HS-27A (cell line): ENCODE measurements at places on chromosomes 3 and 15.

DNA sequence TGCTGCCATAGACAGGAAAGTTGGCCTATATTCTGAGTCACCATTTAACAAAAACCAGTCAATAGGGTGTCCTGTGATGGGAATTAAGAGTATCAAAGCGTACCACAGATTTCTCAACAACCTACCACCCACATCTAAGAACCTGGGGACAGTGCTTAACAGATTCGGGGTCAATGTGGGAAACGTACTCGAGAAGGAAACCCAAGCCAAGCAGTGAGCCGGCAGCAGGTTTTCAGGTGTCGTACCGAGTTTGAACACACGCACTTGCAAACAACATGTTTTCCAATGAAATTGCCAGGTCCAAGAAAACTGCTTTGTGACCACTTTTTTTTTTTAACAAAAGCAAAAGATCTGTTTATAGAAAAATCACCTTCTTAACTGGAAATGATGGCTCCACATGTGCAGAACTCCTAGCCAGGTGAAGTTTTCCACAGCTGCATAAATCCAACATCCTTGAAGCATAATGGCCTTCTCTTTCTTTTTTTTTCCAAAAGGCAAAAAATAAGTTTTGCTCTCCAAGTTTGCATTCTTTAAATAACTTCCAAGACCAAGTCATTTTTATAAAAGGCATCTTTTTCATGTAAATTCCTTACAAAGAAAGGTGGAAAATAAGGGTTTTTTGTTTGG lies 45.7 kb downstream of the ADAMTS17 start:
- no peak for DNase-seq

DNA sequence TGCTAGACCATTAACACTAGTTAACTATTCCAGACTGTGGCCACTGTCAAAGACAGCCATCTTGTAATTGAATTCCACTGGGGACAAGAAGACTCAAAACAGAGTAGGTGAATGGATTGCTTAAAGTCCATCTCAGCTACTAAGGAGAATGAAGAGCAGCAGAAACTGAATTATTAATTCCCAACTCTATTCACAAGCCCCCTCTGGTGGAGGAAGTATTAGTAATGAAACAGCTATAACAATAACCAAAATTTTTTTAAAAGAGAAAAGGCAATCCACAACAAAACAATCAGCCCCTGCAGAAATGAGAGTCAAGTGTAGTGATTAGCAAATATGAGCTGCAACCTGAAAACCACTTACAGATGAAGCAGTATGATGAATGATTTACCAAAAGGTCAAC lies 302.8 kb downstream of the FHIT start:
- DNase-seq = no peak

DNA sequence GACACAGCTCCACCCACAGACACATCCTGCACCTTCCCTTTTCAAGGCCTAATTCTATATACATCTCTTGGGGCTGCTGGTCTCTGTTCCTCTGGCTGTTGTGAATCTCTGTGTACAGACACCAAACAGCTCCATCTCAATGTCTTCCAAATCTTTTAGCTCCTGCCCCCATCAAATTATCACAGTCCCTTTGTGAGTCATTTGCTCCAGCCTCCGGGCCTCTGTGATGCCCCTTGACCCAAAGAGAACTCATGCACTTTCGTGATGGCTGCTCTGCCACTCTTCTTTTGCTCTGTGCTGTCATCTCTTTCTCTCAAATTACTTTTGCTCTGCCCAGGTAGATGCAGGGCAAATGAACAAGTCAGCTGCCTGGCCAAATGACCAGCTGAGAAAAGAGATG lies 369.0 kb upstream of the CDIN1 start:
- DNase-seq = no peak

- DNase-seq = no peak
Measured at GRCh38 chr15:28963711-28964081, 77.9 kb downstream of the APBA2 start.

- no peak for DNase-seq
Measured at GRCh38 chr15:67775250-67775649, 50.1 kb upstream of the SKOR1 start.

GRCh38 chr15:62854420-62855084 lies 188.0 kb upstream of the TPM1 start:
- no peak for DNase-seq

DNA sequence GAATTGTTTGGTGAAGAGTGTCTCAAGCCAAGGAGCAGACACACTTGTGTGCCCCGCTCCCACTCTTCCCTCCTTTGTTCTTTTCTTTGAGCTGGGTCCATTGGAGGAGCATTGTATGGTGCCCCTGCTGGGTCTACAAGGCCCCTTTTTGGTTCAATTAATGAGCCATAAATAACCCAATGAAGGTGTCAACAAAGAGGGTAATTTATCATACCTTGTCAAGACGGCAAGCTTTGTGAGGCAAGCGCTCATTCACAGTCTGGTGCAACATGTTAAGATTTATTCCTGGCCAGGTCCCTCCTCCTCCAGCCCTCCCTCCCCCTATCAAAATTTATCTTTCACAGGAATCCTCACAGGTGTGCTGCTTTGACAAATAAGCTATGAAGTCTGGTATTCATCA lies 300.1 kb downstream of the RORA start:
- no peak for DNase-seq

DNA sequence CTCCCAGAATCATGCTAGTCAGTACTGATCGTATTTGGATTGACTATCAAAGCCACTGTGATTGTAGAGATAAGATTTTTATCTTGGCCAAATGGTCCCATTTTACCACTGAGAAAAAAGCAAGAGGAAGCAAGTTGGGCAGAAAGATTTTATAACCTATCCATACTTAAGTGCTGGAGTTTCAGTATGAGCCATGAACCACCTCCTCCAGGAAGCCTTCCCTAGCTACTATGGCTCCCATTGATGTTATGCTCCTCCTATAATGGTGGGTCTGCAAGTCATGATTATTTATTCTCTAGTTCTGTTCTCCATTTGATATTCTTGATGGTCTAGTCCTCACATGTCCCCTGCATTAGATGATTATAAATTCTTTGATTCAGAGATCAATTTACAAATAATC lies 6.6 kb downstream of the MEGF11 start:
- no peak for DNase-seq

GRCh38 chr15:71202712-71203111 lies 87.4 kb downstream of the THSD4 start:
- DNase-seq = no peak

DNA sequence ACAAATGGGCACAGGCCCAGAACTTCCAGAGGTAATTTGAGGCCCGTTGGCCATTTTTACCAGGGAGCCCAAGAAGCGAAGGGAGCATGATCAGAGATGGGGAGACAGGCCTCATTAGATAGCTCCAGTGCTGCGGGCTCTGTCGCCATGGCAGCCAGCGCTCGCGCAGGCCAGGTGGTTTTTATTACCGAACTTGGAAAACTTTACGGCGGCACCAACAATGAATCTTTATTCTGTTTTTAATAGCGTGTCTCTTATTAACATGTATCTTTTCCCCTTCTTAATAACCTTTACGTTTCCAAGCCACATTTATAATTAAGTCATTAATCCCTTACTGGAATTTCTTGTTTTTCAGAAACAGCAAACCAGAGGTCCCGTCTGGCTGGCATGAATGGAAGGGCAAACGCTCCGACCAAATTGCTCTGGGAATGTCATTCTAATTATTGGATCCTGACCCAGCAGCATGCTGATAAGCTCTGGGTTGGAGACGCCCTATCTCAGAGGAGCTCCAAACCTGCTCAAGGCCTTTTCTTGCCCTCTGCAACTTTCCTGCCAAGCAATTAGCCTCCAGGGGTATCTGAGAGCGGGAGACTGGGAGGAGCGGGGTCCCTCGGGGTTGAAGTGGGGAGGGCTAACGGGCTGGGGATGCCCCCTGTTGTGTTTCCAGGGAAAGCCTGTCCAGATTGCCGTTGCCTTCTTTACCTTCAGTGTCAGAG lies 256.4 kb downstream of the TLE3 start:
- no peak for DNase-seq

GRCh38 chr15:32956711-32957110 lies 237.8 kb downstream of the FMN1 start:
- no peak for DNase-seq

GRCh38 chr3:24400015-24400414 lies 94.6 kb downstream of the THRB start:
- DNase-seq = no peak

- DNase-seq = no peak
Measured at GRCh38 chr3:176927706-176928581, 269.3 kb downstream of the TBL1XR1 start.

DNA sequence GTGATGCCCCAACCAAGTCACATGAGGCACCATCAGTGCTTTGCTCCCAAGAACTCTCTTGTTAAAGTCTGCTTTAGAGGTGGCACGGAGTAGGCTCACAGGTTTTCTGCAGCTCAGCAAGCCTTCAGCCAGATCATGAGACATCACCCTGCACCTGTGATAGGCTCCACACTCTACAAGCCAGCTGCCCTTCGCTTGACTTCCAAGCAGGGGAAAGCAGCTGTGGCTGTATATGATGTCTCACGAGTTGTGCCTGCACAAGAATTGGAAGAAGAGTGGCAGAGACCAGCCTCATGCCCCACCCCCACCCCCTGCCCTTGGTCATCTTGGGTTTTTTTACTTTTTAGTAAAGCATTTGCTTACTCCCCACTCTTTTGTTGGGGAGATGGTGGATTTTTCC lies 22.5 kb downstream of the MRPS11 start:
- no peak for DNase-seq

DNA sequence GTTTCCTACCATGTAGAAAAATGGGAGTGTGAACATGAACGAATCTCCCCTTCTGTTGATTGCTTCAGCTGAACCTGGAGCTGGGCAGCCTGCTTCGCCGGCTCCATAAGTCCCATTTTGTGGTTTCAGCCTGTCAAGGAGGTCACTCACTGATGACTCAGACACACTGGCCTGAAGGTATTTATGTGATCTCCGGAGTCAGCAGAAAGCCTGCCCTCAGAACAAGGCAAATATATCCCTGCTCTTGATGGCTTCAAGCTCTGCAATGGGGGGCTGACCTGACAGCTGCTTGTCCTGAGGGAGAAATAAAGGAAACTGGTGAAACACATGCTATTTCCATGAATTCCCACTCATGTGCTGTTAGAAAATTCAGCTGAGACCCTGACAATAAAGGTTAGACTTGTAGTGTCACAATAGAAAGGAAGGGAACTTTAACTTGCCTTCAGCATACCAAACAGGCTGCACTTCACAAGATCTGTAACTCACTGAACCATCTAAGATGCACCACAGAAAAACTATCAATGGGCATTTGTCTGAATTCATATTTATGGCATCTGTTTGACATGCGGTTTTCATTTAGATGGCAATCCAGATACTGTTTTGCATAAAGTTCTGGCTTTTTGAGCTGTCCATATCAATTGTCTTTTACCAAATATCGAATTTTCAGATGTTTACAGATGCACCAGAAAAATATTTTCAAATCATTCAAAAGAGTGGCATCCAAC lies 282.0 kb upstream of the VEPH1 start:
- DNase-seq = peak; percentile 75

GRCh38 chr3:146575636-146576035 lies 29.5 kb downstream of the PLSCR5 start:
- DNase-seq = no peak

- no peak for DNase-seq
Measured at GRCh38 chr3:145383416-145383815, 777.6 kb downstream of the PLOD2 start.

DNA sequence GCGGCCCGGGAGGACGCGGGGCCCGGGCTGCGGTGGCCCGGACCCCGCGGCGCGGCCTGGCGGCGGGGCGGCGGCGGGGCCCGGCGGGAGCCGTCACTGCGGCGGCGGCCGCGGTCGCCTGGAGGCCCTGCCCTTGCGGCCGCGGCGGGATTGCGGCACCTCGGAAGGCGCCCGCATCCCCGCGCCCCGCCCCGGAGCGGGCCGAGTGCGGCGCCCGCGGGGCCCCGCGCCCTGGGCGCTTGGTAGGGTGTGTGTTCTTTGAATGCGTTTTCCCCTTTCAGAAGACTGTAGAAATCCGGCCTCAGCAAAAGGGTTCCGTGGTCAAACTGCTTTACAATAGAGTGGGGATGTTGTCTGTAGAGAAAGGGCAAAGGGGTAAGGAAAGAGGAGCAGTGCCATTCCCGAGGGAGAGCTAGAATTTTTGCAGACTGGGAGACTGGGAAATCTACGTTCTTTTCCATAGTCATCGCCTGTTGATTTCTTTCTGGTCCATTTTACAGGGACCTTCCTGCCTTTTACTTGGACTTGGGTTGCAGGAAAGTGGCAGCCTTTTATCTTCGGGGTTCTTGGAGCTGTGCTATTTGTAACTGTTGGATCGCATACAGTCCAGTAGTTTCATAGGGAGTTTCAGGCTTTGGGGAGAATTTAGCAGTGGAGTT lies 630 bp downstream of the SNRK start:
- peak; percentile 19 for DNase-seq

- no peak for DNase-seq
Measured at GRCh38 chr3:167785790-167786189, 50.3 kb downstream of the SERPINI1 start.

DNA sequence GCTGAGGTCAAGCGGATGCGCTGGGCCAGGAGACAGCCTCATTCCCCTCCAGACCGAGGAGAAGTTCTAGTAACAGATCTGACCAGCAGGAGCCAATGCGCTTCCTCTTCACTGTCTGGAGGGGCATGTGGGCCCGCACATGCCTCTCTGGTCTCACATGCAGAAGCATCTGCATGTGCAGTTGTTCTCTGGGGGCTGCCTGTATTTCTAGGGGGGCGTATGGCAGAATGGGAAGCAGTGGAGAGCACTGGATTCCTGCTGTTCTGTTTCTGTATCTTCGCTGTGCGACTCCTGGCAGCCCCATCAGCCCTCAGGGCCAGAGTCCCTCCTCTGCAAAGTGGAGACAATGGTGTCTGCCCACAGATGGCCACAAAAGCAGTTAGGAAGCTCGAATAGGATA lies 170.4 kb upstream of the IQSEC1 start:
- no peak for DNase-seq

- no peak for DNase-seq
Measured at GRCh38 chr3:25094932-25095685, 333.0 kb upstream of the RARB start.

- DNase-seq = no peak
Measured at GRCh38 chr15:59236394-59236793, 29.8 kb downstream of the LDHAL6B start.

GRCh38 chr15:70491201-70491621 lies 272.1 kb downstream of the UACA start:
- no peak for DNase-seq

- no peak for DNase-seq
Measured at GRCh38 chr3:81735334-81735733, 26.1 kb downstream of the GBE1 start.

DNA sequence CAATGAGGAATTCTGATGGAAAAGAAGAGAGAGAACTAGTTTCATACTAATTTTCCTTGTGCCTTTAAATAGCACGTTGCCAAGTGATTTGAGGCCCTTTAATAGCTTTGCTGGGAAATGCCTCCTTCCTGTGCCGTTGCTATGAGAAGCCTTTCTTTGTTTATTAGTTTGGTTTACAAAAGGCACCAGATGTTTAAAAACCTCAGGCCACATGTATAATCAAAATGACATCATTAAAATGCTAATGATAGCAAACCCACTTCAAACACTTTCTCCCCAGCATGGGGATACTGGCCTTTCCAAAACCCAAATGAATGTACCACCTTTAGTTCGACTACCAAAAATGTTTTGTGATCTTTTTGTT lies 50.0 kb upstream of the TBC1D23 start:
- no peak for DNase-seq
